Activated T-helper 1 cell treated with Interleukin-2 at 50 U/mL for 16 hours (primary cell): ENCODE measurements at places on chromosomes 16 and 17.

GRCh38 chr17:78550464-78550863 is 26.7 kb downstream of the DNAH17 start:
- DNase-seq: no peak

DNA sequence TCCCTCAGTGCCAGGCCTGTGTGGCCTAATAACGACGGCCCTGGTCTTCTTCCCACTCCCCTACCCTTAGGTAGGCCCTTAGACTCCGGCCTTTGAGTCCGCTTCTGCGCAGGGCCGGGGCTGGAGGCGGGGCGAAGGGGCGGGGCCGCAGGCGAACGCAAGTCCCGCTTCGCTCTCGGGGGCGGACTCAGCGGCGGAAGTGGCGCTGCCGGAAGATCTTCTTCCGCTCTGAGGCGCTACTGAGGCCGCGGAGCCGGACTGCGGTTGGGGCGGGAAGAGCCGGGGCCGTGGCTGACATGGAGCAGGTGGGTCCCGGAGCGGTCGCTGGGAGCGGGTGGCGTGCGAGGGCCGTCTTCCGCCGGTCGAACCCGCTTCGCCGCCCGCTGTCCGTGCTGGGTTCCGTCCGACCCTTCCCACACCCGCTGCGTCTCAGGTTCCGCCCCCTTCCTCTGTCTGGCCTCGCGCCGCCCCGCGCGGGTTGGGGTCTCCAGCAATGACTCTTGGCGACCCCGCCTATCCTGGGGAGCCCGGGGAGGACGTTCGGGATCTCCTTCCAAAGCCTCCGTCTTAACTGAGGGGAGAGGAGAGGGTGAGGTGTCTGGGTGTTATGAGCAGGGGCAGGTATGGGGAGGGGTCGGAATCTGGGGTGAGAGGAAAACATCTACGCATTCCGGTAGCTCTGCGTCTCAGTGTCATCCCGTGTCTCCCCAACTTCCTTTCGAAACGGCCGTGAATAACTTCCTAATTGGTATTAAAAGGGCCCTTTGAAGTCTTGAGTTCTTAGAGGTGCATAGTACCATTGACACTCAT is at the start of gene STARD3:
STARD3 (plus strand) TSS at position 218 of the 810 bp plus-strand sequence. CDS start 16,388 bp downstream, outside the sequence.
- DNase-seq: peak; percentile 84

DNA sequence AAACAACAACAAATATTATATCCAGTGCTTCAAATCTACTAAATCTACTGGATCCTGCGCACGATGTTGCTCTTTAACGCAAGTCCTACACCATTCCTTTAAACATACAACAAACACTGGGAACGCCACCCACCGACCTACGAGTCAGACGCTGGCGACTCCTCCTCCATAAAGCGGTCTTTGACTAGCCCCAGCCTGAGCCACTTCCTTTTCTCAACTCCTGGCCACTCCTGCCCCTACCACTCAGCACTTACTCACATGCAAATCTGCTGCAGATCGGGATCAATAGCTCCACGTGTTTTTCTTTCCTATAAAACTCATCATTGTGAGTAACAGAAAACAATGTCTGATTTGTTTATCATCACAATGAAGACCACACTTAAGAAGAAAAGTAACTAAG is 32.8 kb upstream of the MNT start:
- no peak for DNase-seq

GRCh38 chr16:67481561-67482232 is 740 bp upstream of the ATP6V0D1 start:
- DNase-seq: no peak

GRCh38 chr17:44308320-44308818 is at the start of gene RUNDC3A:
RUNDC3A (plus strand) TSS chr17:44308601; CDS start chr17:44308833, 232 bp downstream.
- peak; percentile 75 for DNase-seq

- no peak for DNase-seq
Measured at GRCh38 chr17:56902348-56902747, 11.5 kb downstream of the TRIM25 start.

GRCh38 chr16:30184096-30184890 is 891 bp downstream of the CORO1A start:
- peak; percentile 74 for DNase-seq

DNA sequence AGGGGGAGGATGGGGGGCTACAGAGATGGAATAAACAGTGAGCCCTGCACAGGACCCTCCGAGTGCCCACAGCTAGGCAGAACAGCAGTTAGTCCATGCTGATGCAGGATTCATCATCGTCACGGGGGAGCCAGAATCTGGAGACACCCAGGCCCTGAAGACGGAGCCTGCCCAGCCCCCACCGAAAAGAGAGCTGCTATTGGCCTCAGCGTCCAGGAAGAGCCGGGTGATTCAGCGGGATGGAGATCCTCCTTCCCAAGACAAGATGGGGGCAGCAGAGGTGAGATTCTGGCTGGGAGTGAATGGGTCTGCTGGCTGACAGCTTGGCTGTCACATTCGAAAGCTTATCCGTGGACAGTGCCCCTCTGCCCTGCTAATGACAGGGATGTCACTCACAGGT is 133.6 kb upstream of the CRHR1 start:
- no peak for DNase-seq

- DNase-seq: no peak
Measured at GRCh38 chr17:27654136-27654535, 23.1 kb downstream of the LGALS9 start.

DNA sequence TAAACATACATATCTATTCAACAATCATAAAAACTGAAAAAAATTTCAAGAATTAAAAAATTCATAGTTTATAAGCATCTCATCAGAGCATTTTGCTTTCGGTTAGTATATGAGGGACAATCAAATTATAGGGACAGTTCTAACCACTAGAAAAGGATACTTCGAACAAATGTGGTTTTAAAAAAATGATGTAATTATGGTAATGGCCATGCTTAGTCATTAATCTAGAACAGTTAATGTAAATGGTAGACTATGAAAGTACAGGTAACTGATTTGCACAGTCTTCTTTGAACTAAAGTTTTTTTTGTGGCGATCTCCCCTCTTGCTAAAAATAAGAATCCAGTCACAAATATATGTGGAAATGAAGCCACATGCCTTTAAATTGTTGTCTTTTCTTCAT is 63.5 kb upstream of the PHOSPHO1 start:
- DNase-seq: no peak

DNA sequence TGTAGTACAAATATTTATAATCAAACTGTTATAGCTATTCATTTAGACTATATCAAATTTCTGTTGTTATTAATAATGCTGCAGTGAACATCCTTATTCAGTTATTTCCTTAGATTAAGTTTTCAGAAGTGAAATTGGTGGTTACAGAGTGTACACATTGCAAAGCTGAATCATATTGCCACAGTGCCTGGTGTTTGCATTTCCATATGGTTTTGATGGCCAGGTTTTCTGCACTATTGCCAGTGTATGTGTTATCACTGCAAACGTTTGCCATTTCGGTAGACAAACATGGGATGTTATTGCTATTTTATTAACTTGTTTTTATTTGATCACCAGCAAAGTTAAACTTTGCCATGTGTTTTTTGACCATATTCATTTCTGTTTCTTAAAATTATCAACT is 259.4 kb downstream of the CDH13 start:
- no peak for DNase-seq

DNA sequence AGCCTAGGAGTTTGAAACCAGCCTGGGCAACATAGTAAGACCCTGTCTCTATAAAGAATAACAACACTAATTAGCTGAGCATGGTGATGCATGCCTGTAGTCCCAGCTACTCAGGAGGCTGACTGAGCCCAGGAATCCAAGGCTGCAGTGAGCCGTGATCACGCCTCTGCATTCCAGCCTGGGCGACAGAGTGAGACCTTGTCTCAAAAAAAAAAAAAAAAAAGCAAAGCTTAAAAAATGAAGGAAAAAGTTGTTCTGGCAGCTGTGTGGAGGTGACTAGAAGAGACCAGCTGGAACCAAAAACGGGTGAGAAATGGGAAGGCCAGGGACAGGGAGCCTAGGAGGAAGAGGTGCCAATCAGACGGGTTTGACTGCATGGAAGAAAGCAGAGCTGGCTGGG is 4.2 kb downstream of the BCL7C start:
- no peak for DNase-seq

DNA sequence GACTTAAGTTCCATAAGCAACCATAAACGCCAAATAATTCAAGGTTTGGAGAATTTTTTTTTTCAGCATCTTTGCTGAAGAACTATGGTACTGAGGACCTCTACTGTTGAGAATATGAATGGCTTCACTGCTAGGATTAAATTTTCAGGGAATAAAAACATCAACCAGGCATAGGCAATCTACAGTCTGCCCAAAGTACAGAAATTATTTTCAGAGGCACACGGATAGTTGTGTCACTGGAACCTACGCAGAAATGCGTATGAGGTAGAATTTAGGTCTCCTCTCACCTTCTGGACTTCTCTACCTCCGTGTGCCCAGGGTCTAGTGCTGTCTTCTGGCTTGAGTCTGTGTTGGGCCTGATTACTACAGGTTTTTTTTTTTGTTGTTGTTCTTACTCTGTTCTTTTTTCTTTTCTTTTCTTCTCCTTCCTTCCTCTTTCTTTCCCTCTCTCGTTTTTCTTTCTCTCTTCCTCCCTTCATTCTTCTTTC is 39.7 kb downstream of the NACA2 start:
- no peak for DNase-seq

GRCh38 chr17:21066394-21066793 is 23.6 kb upstream of the USP22 start:
- DNase-seq: no peak

- DNase-seq: no peak
Measured at GRCh38 chr17:1648173-1648962, 1.3 kb downstream of the RILP start.

DNA sequence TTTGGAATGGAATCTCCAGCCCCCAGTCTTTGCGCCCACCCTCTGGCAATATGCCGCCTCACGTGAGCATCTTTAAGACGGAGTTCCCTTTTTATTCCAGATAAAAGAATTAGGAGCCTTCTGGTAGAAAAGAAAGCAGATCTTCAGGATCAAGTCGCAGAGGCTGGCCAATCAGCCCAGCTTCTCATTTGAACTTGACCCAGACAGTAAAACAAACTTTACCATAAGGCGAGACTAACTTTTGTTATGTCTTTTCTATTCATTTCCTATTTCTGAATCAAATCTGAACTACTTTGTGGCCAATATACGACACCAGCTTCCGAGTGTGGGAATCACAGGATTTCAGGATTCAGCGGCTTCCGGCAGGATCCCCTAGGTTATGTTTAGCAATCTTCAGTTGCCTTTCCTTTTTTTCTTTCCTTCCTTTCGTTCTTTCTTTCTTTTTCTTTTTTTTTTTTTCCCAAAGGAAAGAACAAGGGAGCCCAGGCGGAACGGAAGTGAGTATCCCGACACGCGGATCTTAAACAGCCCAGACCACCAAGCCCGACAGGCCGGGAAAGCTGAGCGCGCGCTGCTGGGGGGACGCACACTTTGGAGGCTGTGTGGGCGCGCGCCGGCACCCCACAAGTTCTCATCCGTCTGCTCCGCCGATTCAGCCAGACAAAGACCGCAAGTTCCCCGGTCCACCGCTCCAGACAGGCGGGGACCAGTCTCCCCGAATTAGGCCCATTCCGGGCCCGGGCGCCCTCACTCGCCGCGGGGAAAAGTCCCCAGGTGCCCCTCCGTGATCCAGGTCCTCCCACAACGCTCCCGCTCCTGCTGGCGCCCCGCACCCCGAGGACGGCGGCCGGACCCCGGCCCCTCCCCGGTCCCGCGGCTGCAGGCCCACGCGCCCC is 633 bp downstream of the TBC1D16 start:
- DNase-seq: peak; percentile 10

DNA sequence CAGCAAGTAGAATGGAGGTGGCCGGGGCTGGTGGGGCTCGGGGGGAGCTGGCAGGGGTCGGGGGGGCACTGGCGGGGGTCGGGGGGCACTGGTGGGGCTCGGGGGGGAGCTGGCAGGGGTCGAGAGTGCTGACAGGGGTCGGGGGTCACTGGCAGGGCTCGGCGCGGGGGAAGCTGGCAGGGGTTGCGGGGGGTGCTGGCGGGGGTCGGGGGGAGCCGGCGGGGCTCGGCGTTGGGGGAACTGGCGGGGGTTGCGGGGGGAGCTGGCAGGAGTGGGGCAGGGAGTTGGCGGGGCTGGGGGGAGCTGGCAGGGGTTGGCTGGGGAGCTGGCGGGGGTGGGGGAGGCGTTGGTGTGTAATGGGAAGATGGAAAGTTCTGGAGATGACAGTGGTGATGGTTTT is 25.1 kb downstream of the CCDC57 start:
- DNase-seq: no peak

- DNase-seq: no peak
Measured at GRCh38 chr17:31802502-31802901, 56.5 kb downstream of the COPRS start.

- DNase-seq: no peak
Measured at GRCh38 chr17:69874175-69874670, 200.8 kb upstream of the KCNJ16 start.

DNA sequence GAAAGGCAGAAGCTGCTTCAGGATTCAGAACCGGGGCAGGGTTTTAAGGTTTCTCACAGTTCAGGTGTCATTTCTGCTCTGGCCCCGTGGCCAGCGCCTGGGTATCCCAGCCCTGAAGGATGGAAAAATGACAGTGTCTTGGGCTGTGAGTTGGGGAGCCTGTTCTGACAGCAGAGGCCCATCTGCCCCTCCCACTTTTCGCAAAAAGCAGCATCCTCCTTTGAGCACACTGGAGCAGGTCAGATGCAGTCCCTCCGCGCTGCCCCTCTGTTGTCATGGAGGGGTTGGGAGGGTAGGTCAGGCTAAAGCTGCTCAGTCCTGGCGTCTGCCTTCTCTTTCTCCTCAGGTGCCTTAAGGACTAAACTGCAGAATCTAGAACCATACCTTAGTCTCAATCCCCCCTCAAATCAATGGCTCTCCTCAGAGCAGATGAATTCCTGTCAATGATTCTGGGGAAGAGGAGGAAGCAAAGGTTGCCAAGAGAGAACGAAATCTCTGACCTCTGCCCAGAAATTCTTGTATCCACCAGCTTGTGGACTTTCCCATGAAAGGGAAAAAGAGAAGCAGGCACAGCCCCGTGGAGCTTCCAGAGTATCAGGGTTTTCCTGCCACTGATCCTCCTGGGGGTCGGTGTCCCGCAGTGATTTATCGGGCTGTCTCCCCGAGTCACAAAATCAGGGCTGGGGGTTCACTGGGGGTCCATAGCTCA is 7.3 kb downstream of the NEUROD2 start:
- no peak for DNase-seq

GRCh38 chr17:75173526-75173925 is 9.2 kb downstream of the SUMO2 start:
- no peak for DNase-seq
